CD4-positive, alpha-beta T cell treated with Interleukin-4 for 1 hour (primary cell): ENCODE measurements at places on chromosomes 13 and 19.

DNA sequence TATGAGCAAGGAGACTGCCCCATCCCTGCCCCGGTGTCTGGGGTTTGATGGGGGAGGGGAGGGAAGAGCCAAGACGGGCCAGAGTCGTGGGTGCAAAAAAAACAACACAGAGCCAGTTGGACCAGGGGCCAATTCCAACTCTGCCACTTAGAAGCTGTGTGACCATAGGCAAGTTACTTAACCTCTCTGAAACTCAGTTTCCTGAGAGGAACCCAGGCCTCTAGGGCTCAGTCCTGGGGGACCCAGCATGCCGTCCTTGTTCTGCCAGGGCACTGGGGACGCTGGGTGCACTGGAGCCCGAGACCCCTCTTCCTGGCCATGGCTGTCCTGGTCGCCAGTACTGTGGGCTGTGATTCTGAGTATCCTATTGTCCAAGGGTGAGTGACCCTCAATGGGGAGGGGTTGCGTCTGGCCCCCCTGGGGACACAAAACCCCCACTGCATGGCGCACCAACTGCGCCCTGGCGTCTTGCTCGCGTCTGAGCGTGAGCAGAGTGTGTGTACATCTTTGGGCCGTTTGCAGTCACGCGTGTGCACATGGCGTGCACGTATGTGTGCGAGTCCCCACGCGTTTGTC, 24.6 kb downstream of the CLEC4M start:
- DNase-seq = no peak

- no peak for DNase-seq
These were observed 107.0 kb downstream of the PCDH9 start for GRCh38 chr13:67123165-67123564.

DNA sequence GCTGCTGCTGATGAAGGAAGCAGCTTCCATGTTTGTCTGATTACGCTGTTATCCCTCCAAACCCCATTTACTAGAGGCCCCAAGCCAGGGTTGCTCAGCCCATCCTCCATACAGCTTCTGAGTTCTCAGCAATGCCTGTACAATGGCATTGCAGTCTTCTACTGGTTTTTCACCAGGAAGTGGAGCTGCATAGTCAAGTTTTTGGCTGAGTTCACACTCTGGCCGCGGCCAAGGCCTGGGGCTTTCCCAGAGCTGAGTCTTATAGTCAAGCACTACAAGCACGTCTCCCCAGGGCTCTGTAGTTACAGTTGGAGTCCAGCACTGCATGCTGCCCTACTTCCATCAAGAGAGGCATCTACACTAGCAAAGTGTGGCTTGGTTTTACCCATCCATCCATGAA, 182.5 kb downstream of the POU4F1 start:
- no peak for DNase-seq

DNA sequence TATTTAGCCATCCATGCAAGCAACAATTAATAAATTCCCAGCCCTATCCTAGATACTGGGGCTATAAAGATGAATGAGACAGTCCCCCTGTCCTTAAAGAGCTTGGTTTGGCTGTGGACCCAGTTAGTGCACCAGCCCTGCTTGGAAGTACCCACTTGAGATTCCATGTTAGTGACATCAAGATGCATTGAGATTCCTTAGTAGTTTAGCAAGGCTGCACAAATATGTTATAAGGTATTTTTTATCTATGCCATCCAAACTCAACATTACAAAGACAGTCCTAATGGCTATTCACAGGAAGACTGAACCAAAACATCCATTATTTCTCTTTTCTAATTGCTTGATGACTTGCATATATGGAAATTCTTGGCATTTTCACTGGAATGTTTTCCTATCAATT, 48.8 kb upstream of the RAP2A start:
- DNase-seq = no peak

DNA sequence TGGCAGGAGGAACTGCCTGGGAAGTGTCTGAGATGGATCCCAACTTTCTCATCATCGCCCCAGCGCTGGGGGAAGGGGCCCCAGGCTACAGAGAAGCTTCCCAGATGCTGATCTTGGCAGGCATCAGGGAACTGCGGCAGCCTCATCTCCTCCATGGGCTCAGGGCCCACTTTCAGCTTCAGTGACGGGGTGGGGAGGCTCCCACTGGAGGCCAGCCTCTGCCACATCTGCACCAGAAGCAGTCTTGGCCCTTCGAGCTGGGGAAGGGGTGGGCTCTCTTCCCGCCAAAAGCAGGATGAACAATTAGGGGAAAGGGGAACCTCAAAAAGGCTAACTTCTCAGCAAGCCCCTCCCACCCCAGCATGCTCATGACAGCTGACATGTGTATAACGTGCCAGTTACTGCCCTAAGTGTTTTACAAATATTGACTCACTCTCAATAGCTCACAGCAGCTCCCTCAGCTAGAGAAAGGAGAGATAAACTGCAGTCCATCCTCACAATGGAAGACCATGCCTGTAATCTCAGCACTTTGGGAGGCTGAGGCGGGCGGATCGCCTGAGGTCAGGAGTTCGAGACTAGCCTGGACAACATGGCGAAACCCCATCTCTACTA, 7.1 kb upstream of the S1PR2 start:
- DNase-seq = no peak

GRCh38 chr13:49265822-49266221, 18.1 kb downstream of the CDADC1 start:
- DNase-seq = no peak

GRCh38 chr13:87311165-87311564, 360.0 kb upstream of the SLITRK5 start:
- DNase-seq = no peak
